ENCODE measurements at places on chromosomes 6 and 20.

GRCh38 chr20:8853805-8854338 is 215.0 kb upstream of the PLCB4 start:
- peak; percentile 88 for DNase-seq

DNA sequence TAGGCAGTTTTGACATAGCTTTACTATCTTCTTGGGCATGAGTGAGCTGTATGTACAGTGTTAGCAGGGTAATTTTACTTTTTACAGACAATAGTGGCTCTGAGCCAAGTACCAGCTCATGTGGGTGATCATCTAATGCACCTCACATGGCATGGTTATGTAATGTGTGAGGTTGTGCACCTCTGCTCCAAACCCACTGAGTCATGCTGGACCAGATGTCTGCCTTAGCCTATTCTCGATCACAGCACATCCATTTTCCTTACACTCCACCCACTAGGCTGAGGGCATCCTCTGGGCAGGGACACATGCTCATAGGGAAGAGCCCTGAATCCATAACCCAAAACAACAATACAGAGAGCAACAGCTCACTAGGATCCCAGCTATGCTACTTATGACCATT is 71.6 kb upstream of the FBXL4 start:
- DNase-seq, result no peak

- no peak for DNase-seq
These were observed 7.2 kb upstream of the PLEKHG1 start for GRCh38 chr6:150592377-150592995.

DNA sequence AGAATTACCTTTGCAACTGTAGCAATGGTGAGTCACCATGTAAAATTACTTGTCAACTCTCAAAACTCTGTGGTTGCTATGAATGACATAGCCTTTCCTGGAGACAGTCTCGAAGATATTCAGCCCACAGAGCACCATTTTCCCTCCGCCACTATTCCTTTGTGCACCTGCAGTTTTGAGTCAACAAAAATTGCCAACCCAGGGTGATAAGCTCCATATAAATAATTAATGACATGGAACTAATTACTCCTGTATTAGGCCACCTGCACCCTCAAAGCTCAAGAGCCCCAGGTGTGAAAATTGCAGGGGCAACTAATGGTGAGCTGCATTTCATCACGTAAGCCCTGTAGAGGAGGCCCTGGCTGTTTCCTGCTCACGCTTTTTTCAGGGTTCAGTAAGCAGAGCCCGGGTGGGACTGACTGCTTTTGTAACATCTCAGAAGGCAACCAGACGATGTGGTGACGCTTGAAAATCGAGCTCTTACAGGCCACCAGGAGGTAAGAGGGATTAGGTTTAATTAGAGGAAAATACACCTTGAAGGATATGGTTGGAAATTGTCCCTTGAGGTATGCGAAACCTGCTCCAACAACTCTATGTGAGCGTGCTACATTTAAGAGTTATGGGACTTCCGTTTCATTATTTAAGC is 70.8 kb downstream of the BMP2 start:
- DNase-seq, result no peak

DNA sequence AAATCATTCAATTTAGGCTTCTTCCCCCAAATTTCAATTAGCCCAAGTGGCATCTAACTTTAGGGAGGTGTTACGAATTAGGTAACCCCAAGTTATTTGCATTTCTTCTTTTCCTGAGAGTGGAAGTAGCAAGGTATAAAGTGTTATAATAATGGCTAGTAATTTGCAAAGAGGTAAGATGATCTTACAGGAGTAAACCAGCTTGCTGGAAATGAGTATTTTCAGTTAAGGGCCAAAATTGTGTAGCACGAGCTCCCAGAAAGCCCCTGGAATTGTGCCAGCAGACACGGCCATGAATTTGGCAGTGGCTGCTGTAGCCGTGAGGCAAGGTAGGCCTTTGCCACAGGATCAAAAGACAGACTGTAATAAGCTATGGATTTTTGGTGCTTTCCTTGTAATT is 38.0 kb downstream of the CITED2 start:
- no peak for DNase-seq

- DNase-seq, result peak; percentile 83
These were observed 2.3 kb upstream of the SNRNP48 start for GRCh38 chr6:7587631-7588100.

DNA sequence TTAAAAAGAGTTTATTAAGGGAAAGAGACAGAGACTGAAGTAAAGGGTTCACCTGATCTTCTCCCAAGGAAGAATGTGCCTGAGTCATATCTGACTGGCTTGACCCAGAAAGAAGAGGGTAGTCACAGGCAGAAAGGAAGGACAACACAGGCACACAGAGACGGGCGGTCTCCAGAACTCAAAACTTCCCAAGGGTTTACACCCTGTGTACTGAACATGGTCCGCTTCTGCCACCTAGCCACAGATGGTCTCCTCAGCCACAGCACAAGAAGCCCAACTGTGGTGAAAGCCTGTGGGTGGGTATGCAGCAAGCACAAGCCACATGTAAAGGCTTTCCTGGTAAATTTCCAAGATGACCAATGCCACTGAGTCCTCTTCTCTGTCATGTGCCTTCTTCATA is 17.2 kb downstream of the UNC5CL start:
- peak; percentile 78 for DNase-seq

Data from EH (cell line).